ENCODE measurements at places on chromosomes 12 and 14.

- no peak for DNase-seq
Measured at GRCh38 chr12:53974084-53975063, at the start of gene HOTAIR. TSS of gene HOTAIR (minus strand) at chr12:53974954.

GRCh38 chr12:54378796-54379397 lies 5.6 kb downstream of the ZNF385A start:
- no peak for DNase-seq

GRCh38 chr14:64364907-64365306 lies 23.2 kb upstream of the MTHFD1 start:
- DNase-seq, result no peak

DNA sequence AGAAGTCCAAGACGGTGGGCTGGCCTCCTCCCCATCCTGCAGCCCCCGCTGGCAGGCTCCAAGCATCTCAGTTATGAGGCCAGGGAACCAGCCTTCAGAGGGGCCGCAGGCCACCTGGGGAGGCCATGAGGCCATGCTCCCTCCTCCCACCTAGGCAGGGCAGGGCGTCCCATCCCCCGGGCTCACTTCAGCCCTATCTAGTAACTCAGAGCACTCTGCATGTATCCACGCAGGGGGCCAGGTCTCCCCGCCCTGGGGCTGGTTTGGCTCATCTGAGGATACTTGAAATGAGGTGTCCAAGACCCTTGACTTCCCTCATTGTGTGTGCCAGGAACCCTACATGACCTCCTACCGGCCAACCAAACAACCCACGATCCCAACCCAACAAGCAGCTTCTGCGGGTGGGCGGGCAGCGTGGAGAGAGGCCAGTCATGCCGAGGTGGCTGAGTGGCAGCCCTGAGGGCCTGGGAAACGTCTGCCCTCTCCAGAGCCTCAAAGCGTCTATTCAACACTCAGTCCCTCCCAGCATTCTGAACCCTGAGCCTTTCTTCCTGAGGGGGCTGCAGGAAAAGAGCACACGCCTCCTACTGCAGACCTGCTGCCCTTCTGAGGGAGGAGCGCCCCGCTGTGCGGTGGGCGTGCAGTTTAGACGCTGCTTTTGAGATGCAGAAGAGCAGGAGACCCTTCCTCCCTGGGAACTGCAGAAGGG lies 16.8 kb downstream of the ISCA2 start:
- no peak for DNase-seq

Measured in activated CD4-positive, alpha-beta T cell treated with anti-CD3 and anti-CD28 coated beads for 1 hour (primary cell).